ENCODE measurements at places on chromosomes 4 and X.
A peak's percentile ranks its signal among the peaks of the same experiment; 100 is the strongest.

DNA sequence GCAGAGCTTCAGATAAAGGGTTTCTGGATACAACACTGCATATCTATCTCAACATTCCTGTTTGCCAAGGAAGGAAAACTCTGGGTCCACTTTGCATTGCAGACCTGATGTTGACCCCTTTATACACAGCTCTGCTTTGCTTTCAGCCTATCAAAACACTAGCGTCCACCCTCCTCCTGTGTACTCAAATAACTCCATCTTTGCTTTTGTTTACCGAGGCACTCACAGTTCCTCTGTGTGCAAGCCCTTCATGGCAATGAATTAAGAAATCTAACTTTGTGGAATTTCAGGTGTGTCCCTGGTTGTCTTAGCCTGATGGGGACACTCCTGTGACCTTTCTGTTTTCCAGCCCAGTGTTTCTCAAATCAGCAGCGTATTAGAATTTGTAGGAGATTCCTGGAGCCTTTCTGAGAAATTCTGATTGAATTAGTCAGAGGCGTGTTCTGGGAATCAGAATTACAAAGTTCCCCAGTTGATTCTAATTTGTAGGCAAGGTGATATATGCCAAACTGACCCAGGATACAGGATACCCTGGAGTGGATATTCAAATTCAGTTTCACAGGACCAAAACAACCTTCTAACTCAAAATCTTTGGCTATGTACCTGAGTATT, 68.6 kb downstream of the DTHD1 start:
- no peak for DNase-seq

- DNase-seq = no peak
Observed at GRCh38 chr4:83490876-83491450, 6.1 kb upstream of the ABRAXAS1 start.

- DNase-seq = no peak
Observed at GRCh38 chr4:10104211-10104990, 12.2 kb downstream of the WDR1 start.

- no peak for DNase-seq
Observed at GRCh38 chr4:31089815-31090214, 369.6 kb downstream of the PCDH7 start.

GRCh38 chrX:52988985-52989917, 30.9 kb upstream of the FAM156A start:
- no peak for DNase-seq

- no peak for DNase-seq
Observed at GRCh38 chr4:56958111-56958517, 19.3 kb downstream of the NOA1 start.

DNA sequence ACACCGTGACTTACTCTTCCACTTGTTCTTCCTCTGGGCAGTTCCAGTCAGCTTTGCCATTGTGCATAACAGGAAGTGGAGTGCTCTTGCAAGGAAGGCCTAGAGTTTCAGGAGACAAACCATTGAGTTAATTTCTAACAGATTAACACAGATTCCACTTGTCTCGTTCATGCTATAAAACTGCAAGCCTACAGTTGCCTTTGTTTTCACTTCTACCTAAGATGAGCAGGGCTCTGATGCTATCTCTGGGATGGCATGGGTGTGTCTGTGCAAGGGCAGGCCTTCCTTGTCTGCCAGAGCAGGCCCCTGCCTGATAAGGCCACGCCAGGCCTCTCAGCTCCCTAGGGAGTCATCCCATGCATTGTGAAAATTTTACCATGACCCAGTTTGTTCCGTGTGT, 67.7 kb upstream of the PGRMC2 start:
- DNase-seq = no peak

DNA sequence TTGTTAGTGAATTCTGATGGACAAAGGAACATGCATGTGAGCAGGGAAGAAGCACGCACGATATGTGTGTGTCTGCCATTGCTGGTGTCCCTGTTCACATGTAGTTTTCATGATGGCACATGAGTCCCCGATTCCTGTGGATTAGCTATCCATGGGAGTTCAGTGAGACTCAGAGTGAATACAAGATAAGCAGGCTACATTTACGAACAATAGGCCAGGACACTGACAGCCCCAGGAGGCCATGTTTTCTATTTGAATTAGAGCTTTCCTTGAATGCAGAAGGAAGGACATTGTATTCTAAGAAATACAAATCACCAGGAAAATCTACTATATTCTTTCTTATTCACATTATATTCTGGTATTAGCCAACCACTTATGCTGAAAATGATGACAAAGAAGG, 171.4 kb downstream of the PPP1R2C start:
- DNase-seq = no peak

DNA sequence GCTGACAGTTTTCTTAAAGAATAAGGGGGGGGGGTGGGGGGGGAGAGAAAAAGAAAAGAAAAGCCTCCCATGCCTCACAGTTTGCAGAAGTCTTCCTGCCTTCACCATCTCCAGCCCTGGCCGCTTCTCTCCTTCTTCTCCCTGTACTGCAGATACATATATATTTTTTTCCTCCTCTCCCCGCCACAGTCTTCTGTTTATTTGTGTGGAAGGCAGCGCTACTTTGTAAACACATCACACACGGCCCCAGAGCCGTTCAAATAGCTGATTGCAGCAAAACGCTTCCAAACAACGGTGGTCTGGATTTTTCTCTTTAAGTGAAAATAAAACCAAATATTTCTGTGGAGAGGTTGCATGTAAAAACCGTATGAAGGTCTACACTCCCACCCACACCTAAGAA, 732 bp downstream of the NLGN4X start:
- no peak for DNase-seq

DNA sequence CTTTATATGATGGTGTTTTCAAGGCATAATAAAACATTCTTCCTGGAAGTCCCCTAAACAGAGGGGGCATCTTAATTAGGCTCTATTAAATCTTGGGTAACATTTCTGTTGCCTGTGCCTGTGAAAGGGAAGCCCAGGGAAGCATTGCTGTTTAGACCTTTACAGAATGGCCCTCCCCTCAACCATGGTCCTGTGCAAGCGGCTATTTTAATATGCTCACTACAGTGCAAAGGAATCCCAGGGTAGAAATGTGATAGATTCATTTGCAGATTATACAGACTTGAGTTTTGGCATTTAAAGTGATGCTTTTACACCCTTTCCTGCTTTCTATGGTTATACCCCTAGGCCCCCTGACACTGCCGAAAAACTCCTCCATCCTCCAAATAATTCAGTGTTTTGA, 65.3 kb downstream of the CLCN5 start:
- no peak for DNase-seq

DNA sequence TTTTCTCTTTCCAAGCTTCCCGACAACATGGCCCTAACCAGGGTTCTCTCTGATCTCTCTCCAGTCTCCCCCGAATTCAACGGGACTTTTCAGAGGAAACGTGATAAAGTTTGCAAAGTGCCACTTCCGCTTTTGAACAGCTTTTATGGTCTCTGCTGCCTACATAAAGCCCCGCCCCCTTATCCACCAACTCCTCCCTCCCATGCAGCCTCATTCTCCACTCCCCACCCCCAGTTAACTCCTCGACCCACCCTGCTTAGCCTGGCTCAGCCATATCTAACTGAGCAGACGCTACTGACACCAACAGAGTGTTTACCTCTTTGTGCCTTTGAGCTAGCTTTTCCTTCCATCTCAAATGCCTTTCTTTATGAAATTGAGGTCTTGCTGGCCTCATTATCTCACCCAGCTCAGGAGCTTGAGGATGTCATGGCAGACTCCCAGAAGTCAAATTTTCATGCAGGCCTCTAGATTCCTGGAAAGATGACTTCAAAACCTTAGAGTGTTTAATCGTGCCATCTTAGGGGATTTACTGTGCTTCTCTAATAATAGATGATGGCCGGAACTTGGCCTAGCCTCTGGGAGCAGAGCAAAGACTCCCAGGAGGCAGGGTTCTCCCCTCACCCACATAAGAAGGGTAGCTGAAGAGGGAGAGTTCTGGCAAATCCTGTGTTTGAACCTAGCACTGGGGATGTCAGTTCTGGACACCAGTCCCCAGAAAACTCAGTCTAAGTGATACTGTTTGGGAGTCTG, 606.0 kb downstream of the BCOR start:
- peak; percentile 49 for DNase-seq

- DNase-seq = no peak
Observed at GRCh38 chr4:13441506-13441905, 42.6 kb downstream of the RAB28 start.

GRCh38 chr4:147580396-147580795, 36.8 kb upstream of the TMEM184C start:
- no peak for DNase-seq

DNA sequence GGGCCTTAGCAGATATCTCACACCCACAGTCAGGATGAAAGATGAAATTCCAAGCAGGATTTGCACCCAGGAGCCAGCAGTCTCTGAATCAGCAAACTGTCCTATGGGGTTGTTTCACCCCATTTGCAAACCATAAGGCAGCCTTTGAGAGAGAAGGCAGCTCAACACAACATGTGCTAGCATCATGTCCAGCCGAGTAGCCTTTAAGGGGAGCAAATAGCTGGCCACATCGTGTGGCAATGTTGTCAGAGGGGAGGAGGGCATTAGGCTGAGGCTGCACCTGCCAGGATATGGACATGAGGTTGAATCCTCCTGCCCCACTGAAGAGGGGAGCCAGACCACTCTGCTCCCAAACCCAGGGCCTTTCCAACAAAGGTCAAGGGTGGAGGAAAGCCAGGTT, 20.6 kb upstream of the PJA1 start:
- no peak for DNase-seq

DNA sequence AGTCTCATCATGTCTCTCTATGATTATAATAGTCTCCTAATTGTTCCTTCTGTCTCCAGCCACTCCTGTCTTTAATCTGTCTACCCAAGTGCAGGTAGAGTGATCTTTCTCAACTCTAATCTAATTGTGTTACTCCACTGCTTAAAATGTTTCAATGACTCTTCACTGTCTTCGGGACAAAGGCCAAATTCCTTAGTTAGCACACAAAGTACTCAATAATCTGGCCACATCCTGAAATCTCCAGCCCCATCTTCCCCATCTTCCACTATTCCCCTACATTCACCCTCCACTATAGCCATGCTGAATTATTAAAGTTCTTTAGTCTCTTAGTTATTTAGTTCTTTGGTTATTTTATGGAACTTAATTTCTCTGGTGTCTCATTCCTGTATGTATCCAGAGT, 353.3 kb downstream of the OPHN1 start:
- DNase-seq = no peak

DNA sequence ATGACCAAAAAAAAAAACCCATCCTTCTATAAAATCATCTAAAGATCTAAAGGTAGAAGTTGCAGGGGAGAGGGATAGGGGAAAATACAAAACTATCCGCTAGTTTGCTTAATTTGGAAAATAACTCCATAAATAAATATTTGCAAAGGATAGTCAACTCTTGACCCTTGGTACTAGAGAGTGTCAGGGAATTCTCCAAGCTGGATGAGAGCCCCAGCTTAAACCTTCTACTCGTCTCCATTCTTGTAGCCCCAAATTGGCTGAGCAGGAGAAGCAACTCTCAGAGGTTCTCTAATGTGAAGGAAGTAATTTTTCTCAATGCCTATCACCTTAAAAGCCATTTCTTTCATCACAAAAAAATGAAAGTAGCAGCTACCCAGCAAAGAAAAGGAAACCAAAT, 35.2 kb downstream of the ACSL4 start:
- no peak for DNase-seq

DNA sequence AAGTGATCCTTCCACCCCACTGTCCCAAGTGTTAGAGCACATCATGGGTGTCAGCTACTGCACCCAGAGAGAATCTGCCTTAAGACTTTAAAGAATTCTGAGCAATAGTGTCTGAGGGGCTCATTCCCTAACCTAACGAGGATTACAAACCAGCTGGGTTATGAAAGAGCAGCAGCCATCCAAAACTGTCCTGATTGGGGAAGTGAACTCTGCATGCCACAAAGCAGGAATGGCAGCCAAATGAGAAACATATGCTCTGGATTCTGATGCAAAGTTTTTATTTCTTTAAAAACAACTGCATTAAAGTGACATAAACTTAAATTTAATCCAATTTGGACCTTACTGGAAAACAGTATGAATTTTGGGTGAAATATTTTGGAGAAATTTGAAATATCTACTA, 103.2 kb downstream of the ANXA3 start:
- no peak for DNase-seq

DNA sequence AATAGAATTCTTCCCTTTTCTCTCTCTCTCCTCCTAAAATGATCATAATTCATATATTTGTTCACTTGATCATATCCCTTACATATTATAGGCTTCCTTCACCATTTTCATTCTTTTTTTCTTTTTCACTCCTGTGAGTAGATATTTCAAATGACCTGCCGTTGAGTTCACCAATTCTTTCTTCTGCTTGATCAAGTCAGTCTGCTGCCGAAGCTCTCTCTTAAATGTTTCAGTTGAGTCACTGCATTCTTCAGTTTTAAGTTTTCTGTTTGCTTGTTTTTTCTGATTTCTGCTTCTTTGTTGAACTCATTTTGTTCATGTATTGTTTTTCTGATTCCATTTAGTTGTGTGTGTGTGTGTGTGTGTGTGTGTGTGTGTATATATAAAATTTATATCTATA, 354.3 kb downstream of the GPAT3 start:
- DNase-seq = no peak

- no peak for DNase-seq
Observed at GRCh38 chr4:47415719-47416118, 47.8 kb downstream of the COMMD8 start.

- DNase-seq = no peak
Observed at GRCh38 chrX:129845616-129846190, 2.0 kb upstream of the ZDHHC9 start.

- peak; percentile 37 for DNase-seq
Observed at GRCh38 chrX:154457491-154458115, 478 bp upstream of the PLXNA3 start.

DNA sequence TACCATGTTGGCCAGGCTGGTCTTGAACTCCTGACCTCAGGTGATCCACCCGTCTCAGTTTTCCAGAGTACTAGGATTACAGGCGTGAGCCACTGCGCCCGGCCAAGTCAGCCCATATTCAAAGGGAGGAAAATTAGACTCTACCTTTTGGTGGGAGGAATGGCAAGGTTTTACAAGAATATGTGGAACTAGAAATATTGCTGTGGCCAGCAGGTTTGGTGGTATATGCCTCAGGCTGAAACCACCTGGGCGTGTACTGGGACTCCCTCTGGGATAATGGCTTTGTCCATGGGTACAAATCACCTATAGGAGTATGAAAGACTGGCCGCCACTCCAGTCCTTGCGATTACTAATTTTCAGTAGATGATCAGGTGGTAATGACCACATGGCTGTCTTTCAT, 32.4 kb downstream of the SAT1 start:
- DNase-seq = no peak

- DNase-seq = no peak
Observed at GRCh38 chrX:10854594-10854993, 234.2 kb upstream of the MID1 start.

Measured in stimulated activated CD4-positive, alpha-beta T cell treated with anti-CD3 and anti-CD28 coated beads, TNF-alpha, amount 100 ng/mL, for 24 hours (primary cell).